ENCODE measurements at places on chromosomes 13 and 19.

DNA sequence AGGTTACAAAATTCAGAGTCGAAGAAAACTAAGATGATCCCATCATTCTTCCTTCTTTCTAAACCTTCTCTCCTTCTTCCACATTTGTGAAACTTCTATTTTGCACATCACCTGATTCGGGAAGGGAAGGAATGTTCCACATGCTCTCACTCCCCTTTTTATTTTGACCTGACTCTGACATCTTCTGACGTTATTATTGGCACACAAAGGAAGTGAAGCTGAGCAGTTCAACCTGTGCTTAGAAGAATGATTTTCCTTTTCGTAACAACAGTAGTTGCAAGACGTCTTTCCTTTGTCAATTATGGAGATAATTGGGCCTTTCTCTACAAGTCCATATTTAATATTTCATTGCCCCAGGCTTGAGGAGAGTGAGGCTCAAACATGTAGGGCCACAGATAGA, 18.0 kb downstream of the FAM124A start:
- DNase-seq: no peak

DNA sequence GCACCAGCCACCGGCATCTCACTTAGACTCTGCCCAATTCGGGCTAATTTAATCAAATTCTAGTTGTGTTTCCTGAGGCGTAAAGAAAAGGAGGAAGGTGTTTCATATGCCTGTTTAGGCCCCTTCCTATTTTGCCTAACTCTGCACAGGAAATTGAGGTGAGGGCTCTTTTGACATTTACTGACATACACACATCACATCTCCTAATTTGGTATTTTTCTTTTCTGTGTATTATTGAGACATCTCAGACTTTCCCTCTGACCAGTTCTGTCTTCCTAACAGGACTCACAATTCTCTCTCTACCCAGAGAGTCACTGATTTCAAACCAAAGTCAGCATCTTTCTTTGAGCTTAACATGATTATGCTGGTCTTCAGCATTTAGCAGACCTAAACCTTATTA, 7.9 kb downstream of the CEACAM3 start:
- no peak for DNase-seq

DNA sequence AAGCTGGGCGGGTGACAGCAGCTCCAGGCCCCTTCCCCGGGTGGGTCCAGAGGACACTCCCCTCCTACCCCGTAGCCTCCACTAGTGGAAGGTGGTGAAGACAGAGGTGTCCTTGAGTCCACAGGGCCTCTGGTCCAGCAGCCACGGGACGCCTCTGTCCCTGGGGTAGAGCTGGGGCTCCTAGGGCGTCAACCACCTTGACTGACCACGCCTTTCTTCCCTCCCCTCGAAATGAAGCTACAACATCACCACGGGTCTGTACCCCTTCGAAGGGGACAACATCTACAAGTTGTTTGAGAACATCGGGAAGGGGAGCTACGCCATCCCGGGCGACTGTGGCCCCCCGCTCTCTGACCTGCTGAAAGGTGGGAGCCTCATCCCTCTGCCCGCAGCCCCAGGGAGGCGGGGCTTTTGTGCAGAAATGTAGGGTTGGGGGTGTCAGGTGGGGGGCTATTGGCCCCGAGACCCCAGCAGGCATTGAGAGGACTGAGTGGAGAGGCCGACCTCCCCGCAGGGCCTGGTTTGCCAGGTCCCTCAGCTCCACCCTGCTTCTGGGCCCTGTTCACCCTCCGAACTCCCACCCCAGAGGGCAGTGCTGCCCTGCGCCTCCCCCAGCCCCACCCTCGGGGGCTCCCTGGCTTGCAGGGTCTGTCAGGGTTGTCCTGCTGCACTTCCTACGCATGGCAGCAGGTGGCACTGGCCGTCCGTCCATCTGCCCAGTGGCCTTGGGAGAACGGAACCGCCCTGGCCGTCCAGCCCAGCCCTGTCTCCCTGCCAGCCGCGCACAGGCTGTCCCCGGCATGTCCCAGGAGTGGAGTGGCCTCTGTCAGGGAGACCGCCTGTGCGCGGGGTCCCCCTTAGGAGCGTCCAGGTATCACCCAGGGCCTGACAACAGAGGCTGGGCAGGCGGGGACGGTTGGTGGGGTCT, 15.7 kb downstream of the STK11 start:
- DNase-seq: no peak

DNA sequence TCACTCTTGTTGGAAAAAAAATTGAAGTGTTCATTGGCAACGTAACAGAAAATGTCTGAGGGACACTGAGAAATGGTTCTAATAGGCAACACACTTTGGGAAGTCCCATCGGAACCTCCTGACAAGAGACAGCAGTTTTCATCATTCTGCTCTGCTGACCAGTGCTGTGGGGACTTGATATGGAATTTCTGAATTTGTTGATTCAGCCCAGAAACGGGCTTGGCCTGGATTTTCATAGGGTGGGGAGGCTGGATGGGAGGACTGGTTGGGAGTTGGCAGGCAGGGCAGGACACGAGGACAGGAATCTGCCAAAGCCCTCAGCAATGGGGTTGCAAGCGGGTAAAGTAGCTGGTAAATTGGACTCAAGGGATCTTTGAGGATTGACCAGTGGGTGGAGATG, 96.5 kb downstream of the DCT start:
- DNase-seq: no peak

- no peak for DNase-seq
Measured at GRCh38 chr13:71412231-71412630, 454.8 kb downstream of the DACH1 start.

DNA sequence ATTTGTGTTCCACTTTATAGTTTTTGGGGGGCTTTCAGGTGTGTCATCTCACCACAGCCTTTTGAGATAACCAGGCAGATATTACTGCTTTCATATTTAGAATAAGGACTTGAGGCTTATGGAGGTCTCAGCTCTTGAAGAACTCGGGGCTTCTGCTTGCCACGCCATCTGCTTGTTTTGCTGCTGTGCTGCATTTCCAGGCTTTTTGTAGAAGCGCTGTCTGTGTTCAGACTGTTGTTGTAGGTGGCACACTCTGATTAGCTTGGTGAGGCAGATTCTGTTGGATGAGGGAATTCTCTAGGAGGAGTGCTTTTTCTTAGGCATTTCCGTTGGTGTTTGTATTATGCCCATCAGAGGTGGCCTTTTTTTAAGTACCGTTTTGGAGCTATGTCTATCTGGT, 57.2 kb downstream of the WASF3 start:
- DNase-seq: no peak

All from NCI-H1436 treated with DMSO at 0.1 percent for 48 hours (cell line).